ENCODE measurements at places on chromosomes 7 and 10.

DNA sequence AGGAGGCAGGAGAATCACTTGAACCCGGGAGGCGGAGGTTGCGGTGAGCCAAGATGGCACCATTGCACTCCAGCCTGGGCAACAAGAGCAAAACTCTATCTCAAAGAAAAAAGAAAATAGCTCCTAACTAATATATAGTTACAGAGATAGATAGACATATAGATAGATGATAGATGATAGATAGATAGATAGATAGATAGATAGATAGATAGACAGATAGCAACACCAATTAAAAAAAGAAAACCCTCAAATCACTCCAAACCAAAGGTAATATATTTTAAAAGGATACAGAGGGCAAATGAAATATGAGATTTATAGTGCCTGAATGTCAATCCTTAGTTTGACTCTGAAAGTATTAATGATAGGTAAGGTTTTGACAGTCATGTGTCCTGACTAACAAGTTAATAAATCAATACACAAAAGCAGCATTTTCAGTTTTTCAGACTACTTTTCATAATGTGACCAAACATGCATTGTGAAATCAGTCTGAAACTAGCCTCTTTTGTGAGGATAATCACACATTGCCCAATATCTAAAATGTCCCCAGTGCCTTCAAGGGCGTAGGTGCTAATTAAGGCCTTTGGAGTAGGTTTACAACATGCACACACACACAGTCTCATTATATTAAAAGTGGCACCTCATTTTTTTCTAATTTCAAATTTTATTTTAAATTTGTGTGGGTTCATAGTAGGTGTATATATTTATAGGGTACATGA lies 61.2 kb downstream of the BPGM start:
- no peak for DNase-seq

DNA sequence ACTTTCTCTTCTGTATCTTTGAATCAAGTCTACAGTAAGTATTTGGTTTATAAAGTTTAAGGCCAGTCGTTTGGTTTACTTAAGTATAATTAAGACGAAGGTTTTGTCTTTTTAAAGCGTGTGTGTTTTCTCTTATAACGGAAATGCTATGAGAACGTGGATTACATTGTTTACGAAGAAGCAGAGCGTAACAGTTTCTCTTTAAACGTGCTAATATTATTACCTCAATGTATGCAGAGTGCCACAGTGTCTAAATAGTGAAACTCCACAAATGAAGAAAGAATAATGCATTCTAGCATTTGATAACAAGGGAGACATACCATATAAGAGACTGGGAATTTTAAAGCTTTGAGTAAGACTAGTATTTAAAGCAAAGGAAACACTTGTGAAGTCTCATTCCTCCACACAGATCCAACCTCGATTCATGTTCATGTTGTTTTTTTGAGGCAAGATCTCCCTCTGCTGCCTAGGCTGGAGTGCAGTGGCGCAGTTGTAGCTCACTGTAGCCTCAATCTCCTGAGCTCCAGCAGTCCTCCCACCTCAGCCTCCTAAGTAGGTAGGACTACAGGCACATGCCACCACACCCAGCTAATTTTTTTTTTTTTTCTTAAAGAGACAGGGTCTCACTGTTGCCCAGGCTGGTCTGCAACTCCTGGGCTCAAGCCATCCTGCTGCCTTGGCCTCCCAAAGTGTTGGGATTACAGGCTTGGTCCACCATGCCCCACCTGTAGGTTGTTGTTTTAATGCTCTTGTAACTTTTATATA lies 75.1 kb downstream of the ANKRD61 start:
- peak; percentile 51 for DNase-seq

DNA sequence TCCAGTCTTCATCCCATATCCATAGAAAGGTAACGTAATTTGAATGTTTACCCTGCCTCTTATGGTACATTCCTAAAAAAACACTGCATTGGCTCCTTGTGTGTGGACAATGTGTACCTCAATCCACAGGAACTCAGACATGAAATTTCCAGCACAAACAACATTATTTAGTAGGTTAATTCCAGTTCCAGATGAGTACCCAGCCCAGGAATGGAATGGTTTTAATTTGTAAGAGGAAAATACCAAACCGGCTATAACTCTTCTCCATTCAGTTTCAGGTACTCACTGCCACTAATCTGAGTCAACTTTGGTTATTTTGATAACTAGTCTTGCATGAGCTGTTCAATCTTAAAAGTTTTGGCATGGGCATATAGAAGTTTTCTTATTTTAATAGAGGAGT lies 39.0 kb downstream of the TFPI2 start:
- DNase-seq = no peak

- no peak for DNase-seq
Observed at GRCh38 chr10:92387289-92387940, 96.4 kb downstream of the MARCHF5 start.

DNA sequence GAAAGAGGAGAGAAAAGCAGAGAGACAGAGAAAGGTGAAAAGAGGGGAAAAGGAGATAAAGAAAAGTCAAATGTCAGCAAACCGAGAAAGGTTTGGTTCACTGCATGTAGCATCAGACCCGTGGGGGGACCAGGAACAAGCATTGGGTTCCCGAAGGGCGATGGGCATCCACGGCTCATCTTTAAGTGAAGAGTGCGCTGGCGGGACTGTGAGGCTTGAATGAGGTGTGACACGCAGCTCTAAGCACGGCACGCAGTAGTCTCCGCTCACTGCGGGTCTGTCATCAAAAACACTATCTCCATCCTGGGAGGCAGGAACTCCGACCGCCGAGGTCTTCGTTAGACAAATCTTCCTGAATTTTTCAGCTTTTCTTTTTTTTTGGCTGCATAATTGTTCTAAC lies 173.4 kb upstream of the PFKP start:
- DNase-seq = no peak

DNA sequence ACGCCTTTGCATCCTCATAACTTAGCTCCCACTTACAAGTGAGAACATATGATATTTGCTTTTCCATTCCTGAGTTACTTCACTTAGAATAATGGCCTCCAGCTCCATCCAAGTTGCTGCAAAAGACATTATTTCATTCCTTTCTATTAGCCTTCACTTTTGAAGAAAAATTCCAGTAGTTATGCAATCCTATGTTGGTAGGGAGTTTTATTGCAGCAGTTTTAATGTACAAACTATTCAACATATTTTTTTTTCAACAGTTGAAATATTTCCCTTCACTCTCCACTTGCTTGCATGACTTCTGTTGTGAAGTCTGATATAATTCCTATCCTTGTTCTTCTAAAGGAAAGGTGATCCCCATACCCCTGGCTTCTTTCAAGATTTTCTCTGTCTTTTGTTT lies 27.3 kb upstream of the ARHGAP22 start:
- no peak for DNase-seq

DNA sequence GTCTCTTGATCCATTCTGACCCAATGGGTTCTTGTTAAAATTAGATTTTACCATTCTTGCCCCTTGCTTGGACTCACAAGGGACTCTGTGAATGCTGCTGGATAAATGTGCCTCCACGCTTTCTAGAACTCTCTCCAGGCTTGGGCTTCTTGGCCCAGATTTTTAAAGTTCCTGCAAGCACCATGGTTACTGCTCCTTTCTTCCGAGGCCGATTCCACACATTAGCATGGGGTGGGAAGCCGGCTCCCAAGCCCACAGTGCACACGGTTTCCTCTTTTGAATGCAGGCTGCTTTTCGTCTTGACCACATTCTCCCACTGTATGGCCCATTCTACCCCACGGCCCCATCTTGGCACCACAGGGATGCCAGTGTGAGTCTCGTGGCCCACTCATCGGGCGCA lies 174.3 kb upstream of the PITRM1 start:
- DNase-seq = no peak

- no peak for DNase-seq
Observed at GRCh38 chr7:69419934-69420333, 178.3 kb upstream of the AUTS2 start.

GRCh38 chr7:1533547-1534329 lies 3.2 kb downstream of the MAFK start:
- no peak for DNase-seq

GRCh38 chr10:120184547-120185337 lies 272.3 kb upstream of the PLPP4 start:
- DNase-seq = no peak

DNA sequence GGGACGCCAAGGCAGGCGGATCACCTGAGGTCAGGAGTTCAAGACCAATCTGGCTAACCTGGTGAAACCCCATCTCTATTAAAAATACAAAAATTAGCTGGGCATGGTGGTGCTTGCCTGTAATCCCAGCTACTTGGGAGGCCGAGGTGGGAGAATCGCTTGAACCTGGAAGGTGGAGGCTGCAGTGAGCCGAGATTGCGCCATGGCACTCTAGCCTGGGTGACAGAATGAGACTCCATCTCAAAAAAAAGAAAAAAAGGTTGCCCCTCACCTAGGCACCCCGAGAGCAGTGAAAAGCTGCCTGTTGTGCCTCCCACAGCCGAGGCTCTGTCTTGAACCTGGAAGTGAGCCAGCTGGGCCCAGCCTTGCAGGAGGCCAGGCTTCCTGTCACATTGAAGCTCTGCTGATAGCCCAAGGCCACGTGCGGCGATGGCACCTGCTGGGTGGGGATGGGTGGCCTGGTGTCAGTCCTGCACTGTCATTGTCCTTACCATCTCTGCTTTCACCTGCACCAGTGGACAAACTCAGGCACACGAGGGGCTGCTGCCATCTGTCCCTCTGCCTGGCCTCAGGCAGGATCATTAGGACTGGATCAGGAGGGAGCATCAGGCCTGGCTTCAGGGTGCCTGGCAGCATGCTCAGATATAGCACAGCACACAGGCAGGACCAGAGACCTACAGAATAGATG lies 37.8 kb downstream of the DNAJB12 start:
- DNase-seq = peak; percentile 62

GRCh38 chr10:55746002-55746401 lies 615.1 kb downstream of the ZWINT start:
- DNase-seq = no peak

DNA sequence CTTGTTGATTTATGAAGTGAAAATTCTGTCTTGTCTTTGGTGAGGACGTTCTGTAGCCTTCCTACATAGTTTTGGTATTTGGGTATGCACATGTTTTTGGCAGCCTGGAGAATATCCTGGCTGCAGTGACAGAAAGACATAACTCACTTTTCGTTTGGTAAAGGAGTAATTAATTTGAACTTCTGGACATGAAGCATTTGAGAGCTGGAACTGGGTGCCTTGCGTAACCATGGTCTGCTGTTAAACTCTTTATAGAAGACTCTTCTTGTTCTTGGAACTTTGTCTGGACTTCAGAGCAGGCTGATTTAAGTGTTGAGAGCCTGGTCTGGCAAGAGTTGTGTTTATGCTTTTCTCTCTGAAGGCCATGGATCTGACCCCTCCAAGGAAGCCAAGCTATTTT lies 231.3 kb downstream of the LRMDA start:
- no peak for DNase-seq

DNA sequence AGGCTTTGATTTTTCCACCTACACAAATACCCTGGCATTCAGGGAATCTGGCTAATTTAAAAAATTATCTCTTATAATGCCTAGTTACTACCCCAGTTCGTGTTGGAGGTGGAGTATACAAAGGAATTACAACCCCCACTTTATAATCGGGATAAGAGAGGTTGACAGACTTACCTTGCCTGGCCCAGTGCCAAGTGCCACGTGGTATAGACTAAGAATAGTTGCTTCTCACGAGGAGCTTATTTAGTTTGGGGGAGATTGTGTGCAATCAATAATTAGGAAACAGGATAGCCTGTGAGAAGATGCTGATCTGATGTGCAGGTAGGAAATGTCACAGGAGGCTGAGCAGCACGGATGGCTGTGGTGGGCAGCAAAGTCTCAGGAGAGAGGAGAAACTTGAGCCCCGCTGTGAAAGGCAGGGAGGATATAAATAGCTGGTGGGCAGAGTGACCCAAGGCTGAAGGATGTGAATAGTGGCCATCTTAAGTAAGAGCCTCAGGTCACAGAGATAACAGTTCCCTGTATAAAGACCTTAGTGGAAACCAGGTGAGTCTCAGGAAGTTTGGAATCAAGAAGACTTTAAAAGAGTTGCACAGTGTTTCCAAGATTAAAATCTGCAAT lies 11.3 kb upstream of the ATXN7L1 start:
- DNase-seq = no peak
